ENCODE measurements at places on chromosomes 1 and 21.

DNA sequence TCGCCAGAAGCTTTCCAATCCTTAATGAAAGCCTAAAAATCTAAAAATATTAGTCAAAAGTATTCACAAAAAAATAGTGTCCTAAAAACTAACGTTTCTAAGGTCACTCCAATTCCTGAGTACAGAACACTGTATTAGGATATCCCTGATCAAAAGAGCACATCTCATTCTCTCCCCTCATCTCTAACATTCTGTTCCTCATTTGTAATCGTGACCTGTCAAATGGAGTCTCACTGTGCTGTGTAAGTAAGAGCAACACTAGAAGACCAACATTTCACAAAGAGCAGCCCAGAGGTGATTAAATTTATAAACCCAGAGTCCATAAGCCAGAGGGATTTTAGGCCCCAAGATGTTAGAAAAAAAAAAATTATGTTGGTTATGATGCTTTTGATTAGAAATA lies 26.3 kb downstream of the RGS2 start:
- DNase-seq = no peak

- DNase-seq = peak; percentile 11
These were observed 214.7 kb downstream of the SDCCAG8 start for GRCh38 chr1:243470502-243470901.

DNA sequence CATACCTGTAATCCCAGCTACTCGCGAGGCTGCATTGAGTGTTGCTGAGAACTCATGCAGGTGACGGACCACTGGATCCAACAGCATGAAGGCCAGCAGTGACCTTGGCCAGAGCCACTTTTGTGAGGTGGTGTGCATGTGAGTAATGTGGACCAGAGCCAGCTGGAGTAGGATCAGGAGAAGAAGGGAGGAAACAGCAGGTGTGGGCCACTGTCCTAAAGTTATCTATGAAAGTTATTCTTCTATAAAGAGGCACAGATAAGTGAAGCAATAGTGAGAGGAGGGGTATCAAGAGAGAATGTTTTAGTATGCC lies 47.8 kb downstream of the TCP10L start:
- DNase-seq = no peak

DNA sequence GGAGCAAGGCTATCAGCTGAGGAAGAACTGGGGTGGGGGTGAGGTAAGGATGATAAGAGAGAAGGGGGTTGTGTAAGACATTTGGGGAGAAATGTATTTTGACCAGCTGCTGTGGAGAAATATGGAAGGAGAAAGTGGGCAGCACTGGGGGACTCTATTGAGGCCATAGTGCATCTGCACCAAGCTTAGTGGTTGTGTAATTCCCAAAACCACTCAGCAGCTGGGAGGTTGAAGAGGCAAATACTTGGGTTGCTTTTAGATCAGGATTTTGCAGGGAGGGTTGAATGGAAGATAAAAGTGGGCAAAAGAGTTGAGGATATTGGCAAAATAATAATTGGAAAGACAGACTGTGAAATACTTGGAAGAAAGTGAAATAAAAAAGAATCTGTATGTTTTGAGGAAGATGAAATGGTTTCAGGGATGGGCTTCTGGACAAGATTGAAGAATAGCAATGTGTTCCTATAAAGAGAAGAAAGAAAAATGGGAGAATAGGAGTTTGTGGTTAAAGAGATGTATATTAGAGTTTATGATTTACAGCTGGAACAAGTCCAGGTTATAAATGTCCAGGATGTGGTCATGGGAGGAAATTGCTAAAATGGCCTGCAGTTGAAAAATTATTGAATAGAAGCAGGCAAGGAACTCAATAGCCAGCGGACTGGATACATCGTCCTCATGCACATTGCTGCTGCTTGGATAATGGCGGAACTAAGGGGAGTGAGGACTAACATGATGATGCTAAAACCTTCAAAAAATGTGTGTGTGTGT lies 162.7 kb downstream of the DNM3 start:
- no peak for DNase-seq

- no peak for DNase-seq
These were observed 579.9 kb upstream of the BEND5 start for GRCh38 chr1:49356594-49356993.

GRCh38 chr1:1198423-1199140 lies 7.8 kb downstream of the TNFRSF18 start:
- peak; percentile 53 for DNase-seq

DNA sequence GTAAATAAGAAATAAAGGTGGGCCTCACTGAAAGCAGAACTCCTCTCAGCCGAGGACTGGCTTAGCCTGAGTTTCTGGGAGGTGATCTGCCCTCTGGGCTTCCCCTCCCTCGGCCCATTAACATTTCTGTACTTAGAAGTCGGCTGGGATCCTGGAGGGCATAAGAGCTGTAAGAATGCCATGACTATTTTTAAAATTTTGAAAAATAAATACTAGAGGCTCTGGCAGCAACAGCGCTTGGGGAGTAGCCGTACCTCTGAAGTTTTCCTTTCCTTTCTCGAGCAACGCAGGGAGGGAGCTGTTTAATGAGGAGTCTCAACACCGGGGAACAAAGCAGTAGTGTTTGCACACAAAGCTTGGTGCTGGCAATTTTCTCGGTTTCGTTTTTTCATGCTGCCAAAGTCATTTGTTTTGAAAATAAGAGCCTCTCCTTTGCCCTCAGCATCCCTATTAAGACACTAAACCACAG lies 498.7 kb downstream of the SMYD3 start:
- DNase-seq = no peak

All from DMS53 (cell line).